ENCODE measurements at places on chromosomes 16 and 17.

DNA sequence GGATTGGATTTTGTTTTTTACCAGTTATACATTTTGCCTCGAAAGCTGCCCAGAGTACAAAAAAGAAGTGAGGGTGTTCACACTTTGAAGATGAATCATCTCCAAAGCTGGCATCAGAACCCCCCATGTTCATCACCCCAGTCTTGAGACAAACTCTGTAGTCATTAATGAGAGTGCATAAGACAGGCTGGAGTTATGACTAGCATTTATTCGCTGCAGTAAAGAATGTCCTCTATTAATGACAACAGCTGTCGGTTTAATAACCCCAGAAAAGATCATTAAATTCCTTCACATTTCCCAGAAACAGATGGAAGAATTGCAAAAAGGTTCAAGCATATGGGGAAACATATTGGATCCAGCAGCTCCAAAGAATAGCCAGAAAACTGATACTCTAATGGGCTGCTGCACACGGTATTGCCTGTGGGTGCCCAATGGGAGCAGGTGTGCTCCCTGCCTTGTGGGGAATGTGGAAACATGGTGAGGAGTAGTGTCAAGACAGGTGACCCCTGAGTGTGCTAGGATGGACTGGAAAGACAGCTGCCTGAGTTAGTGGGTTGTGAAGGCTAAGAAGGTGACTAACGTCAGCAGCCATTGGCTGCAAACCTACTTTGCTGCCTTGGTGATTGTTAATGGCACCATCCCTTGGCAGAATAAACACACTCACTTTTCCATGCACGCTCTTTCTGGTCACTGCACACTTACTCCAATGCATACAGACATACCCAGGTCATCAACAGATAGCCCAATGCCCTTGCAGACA lies 81.9 kb downstream of the AIPL1 start:
- peak; percentile 47 for DNase-seq

GRCh38 chr17:76333673-76334505 lies 19.8 kb downstream of the PRPSAP1 start:
- no peak for DNase-seq

DNA sequence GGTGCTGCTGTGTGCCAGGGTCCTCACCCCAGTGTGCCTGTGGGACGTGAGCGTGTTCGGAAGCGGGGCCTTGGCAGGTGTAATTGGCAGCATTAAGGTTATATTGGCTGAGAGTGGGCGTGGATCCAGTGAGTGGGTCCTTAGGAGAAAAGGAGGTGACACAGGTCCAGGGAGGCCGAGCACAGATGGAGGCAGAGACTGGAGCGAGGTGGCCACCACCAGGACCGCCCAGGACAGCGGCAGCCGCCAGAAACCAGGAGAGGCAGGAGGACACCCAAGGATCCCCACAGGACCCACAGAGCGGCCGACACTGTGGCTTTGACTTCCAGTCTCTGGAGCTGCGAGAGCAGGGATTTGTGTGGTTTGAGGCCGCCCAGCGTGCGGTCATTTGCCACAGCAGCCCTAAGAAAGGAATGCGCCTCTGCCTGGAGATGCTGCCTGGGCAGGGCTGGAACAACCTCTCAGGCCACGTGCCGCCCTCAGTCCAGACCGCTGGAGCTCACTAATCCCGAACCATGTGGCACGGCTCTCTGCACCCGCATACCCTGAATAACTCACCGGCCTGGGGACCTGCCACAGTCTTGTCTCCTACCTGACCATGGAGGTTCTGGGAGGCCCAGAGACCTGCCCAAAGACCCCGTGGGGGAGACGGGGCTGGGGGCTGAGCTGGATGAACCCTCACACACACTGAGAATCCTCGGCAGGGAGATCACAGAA lies 45.4 kb downstream of the SOX8 start:
- no peak for DNase-seq

- DNase-seq = no peak
These were observed 318.9 kb downstream of the MAP2K6 start for GRCh38 chr17:69733171-69734012.

DNA sequence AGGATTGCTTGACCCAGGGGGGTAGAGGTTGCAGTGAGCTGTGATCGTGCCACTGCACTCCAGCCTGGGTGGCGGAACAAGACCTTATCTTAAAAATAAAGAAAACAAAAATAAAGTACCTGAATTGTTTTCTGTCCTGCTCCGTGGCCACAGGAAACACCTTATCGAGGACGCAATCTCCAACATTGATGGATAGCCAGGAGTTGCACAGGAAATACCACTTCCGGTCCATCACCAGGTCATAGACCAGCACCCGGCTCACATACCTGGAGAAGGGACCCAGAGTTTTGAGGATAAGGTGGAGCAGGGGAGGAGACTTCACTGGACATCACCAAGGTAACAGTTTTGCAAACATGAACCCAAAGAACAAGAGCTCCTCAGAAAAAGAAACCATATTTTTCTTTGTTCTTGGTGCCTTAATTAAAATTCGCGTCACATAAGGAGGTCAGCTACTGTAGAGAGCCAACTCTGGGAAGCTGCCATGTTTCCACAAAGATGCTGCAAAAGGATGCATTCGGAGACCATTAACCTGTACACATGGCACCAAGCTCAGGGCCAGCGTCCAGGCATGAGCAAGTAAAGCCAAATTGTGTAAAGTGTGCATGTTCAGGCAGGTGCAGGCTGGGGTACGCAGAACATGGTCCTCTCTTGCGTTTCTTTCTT lies 55.6 kb upstream of the GCSH start:
- DNase-seq = no peak

GRCh38 chr16:12881182-12881581 lies 20.2 kb upstream of the SHISA9 start:
- DNase-seq = no peak
